ENCODE measurements at places on chromosomes 1 and 21.

- DNase-seq: no peak
Measured at GRCh38 chr1:218254296-218254946, 30.7 kb upstream of the RRP15 start.

DNA sequence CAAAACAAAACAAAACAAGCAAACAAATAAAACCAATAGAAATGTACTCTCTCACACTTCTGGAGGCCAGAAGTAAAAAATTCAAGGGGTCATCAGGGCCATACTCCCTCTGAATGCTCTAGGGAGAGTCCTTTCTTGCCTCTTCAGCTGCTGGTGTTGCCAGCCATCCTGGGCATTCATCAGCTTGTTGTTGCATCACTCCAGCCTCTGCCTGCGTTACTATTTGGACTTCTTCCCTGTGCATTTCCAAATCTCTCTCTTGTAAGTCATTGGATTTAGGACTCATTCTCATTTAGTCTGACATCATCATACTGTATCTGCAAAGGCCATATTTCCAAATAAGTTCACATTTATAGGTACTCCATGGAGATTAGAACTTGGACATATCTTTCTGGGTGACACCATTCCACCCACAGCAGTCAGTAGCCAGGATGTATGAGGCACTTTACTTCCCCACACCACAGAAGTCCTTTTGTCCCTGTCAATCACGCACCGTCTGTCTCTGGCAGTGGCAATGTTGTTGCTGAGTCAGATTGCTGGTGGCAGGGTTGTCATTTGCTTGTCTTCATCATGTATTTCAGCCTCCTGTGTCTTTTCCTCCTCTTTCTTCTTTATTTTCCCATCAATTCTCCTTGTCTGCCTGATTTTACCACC, 151.0 kb upstream of the KCNJ6 start:
- DNase-seq: peak; percentile 23

DNA sequence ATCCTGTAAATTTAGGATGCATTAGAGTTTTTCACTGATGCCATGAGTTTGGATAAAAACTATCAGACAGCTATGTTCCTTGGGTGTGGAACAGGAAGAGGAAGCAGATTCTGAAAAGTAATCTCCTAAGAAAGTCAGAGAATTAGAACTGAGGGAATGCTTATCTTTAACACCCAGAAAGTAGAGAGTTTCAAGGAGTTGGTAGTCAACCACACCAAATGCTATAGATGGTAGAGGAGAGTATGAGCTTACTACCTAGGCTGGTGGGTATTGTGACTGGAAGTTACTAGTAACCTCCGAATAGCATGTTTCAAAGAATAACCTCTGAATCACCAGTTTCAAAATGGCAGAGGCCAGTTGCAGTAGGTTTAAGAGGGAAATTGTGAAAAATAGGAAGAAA, 288.0 kb downstream of the HMCN1 start:
- no peak for DNase-seq

GRCh38 chr1:27655151-27655937, 16.6 kb downstream of the IFI6 start:
- DNase-seq: no peak

GRCh38 chr1:200305806-200306205, 104.0 kb downstream of the ZNF281 start:
- DNase-seq: no peak

DNA sequence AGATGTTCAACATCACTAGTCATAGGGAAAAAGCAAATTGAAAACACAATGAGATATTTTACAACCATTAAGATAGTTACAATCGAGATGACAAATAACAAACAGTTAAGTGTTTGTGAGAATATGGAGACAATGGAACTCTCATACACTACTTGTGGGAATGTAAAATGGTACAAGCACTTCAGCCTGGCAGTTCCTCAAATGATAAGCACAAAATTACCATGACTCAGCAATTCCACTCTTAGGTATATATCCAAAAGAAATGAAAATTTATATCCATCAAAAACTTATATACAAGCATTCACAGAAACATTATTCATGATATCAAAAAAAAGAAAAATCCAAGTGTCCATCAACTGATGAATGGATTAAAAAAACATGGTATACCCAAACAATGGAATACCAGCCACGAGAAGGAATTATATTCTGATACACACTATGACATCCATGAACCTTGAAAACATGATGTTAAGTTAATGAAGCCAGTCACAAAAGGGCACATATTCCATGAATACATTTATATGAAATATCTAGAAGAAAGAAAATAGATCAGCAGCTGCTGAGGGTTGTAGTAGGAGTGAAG, 76.4 kb downstream of the EVI5 start:
- DNase-seq: peak; percentile 53

- DNase-seq: peak; percentile 86
Measured at GRCh38 chr21:44755227-44755626, 43.9 kb upstream of the TSPEAR start.

GRCh38 chr1:67753776-67754525, 69.0 kb downstream of the GADD45A start:
- DNase-seq: no peak

GRCh38 chr1:174958396-174958795, 41.4 kb upstream of the CACYBP start:
- no peak for DNase-seq

DNA sequence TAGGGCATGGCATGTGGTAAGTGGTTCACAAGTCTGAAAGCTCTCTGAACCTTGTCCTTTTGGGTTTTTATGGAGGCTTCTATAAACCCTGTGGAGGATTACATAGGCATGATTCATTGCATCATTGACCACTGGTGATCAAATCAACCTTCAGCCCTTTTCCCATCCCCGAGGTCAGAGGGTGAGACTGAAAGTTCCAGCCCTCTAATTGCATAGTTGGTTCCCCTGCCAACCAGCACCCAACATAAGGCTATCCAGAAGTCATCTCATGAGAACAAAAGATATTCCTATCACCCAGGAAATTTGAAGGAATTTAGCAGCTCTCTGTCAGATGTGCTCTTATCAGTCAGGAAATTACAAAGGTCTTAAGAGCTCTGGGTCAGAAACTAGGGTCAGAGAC, 89.5 kb upstream of the ARTN start:
- DNase-seq: no peak

GRCh38 chr1:96361271-96361856, 360.2 kb upstream of the PTBP2 start:
- no peak for DNase-seq

- DNase-seq: no peak
Measured at GRCh38 chr1:27967106-27967883, 7.5 kb downstream of the XKR8 start.

DNA sequence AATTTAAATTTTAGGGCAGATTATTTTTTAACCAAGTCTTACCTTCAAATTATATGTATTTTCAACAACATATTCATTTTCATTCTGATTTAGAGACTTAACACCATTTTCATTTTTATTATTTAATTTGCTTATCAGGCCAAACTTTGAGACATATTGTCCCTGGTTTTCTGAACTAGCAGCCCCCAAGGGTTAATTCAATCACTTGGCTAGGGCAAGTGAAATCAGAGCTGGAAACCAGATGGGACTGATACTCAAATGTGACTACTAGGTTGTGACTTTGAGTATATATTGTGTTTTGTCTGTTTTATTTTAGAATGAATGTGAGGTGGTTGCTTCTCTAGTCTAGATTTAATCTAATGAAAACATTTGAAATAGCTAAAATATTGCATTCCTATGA, 198.9 kb upstream of the PTGFR start:
- no peak for DNase-seq

GRCh38 chr1:63987628-63988024, 213.8 kb downstream of the ROR1 start:
- no peak for DNase-seq

GRCh38 chr21:15098908-15099307, 34.1 kb upstream of the NRIP1 start:
- no peak for DNase-seq

DNA sequence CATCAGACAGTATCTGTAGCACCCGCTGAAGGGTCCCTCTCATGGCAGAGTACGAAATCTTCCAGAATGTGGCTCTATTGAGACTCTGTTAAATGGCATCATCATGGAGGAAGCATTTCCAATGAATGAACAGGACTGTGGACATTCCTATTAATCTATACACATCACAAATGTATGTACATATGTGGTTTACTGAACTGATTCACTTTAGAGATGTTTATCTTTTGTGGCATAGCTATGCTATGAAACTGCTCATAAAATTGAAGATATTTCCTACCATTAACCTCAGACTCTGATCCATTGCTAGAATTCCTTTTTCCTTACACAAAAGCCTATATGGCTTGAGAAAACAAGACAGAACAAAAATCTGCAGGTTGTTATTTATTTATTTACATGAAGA, 259.6 kb upstream of the RRP15 start:
- no peak for DNase-seq

DNA sequence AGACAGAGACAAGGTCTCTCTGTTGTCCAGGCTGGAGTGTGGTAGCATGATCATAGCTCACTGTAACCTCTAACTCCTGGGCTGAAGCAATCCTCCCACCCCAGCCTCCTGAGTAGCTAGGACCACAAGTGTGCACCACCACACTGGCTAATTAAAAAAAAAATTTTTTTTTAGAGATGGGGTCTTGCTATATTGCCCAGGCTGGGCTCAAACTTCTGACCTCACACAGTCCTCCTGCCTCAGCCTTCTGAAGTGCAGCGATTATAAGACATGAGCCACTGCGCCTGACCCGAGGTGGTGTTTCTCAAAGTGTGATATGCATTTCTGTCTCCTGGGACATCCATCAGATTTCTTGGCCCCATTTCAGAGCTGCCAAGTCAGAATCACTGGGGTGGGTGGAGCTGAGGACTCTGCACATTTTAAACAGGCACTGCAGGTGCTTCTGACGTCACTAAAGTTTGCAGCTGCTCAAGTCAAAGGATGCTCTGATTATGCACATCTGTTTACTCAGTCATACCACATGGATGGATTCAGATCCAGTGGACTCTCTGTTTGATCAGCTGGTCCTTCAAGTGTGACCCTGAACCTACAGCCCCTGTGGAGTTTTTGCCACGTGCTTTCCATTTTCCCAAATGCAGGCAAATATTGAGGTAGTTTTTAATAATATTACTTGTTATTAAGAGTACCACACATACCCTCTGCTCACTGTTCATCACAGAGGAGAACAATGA, 21.4 kb downstream of the TGFB2 start:
- no peak for DNase-seq

GRCh38 chr1:168989985-168990384, 116.5 kb upstream of the ATP1B1 start:
- DNase-seq: no peak

GRCh38 chr1:15410223-15410883, 665 bp downstream of the EFHD2 start:
- DNase-seq: no peak

- DNase-seq: no peak
Measured at GRCh38 chr1:39405358-39405757, 86.1 kb upstream of the BMP8A start.

- DNase-seq: peak; percentile 17
Measured at GRCh38 chr21:16608209-16608830, 878.5 kb downstream of the USP25 start.

GRCh38 chr1:97489834-97490233, 431.0 kb downstream of the DPYD start:
- DNase-seq: peak; percentile 84

GRCh38 chr1:228000416-228000815, 6.4 kb upstream of the WNT3A start:
- DNase-seq: no peak

GRCh38 chr1:233086961-233087881, 136.8 kb downstream of the NTPCR start:
- DNase-seq: no peak

DNA sequence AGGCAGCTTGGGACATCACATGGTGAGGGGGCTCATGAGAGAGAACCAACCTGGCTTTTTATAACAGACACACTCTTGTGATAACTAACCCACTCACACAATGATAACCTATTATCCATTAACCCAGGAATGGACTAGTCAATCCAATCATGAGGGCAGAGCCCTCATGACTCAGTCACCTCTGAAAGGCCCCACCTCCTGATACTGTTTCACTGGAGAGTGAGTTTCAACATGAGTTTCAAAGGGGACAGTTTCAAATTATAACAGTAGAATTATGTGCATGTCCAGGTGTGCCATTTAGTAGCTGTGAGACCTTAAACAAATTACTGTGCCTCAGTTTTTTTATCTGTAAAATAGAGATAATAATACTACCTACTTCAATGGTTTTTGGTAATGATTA, 47.6 kb upstream of the PPP2R5A start:
- DNase-seq: no peak

- peak; percentile 77 for DNase-seq
Measured at GRCh38 chr1:77762072-77762476, 2.4 kb upstream of the USP33 start.

GRCh38 chr1:49185450-49185980, 408.8 kb upstream of the BEND5 start:
- DNase-seq: no peak

DNA sequence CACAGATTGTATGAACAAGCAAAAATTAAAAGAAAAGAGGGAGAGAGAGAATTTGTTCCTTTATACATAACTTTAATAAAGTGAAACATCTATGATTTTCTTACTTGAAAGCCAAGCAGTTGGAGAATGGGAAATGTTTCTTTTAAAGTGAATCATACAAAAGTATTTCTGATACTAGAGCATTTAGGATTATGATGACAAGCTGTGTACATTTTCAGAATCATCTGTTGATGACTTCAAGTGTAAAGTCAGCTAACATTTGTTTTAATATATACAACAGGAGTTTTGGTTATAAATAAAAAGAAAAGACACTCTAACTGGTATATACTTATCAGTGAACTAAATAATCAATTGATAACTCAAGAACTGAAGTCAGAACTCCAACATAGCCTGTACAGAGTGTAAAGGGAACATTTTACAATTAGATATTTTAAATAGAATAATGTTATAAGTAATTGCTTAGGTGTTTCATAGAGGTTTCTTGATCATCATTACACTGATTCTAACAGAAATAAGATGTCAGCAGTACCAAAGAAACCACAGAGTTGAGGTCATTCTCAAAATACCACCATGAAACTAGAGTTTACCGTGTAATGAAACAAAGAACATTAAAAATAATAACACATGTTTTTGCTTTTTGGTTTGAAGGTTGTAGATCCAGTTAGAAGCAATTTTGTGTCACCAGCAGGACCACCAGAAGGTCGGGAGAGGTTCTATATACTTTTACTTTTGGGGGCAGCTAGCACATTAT, 103.4 kb downstream of the COL24A1 start:
- DNase-seq: no peak
